Heart left ventricle (tissue), 16 donors: ENCODE measurements at places on chromosomes 12 and 14. TPM values are rescaled to one million over a fixed set of nuclear protein-coding genes. Genes with fewer than 3 reads are reported as not detected.

The LYZ gene
- 13.8 TPM for polyA plus RNA-seq

The TCL1B gene
- polyA plus RNA-seq, result not detected

The MYBPC1 gene
- 0.04 TPM for polyA plus RNA-seq

The UNC79 gene
- 0.04 TPM for polyA plus RNA-seq

The NCOR2 gene
- 67.0 TPM for polyA plus RNA-seq

The ITGB7 gene
- 0.75 TPM for polyA plus RNA-seq

The CPNE6 gene
- polyA plus RNA-seq, result not detected

The SDSL gene
- polyA plus RNA-seq, result 3.3 TPM

The TXNDC16 gene
- polyA plus RNA-seq, result 2.3 TPM

The STAT6 gene
- polyA plus RNA-seq, result 41.0 TPM

The ZDHHC22 gene
- polyA plus RNA-seq, result not detected

The HOXC12 gene
- not detected for polyA plus RNA-seq

The TUBA1C gene
- polyA plus RNA-seq, result 45.3 TPM

The AQP6 gene
- polyA plus RNA-seq, result 0.04 TPM

The PLA2G1B gene
- not detected for polyA plus RNA-seq

The FGD4 gene
- polyA plus RNA-seq, result 4.5 TPM

The GALNT8 gene
- polyA plus RNA-seq, result 0.88 TPM

The LEMD3 gene
- polyA plus RNA-seq, result 4.9 TPM

The NTS gene
- polyA plus RNA-seq, result not detected

The PDZRN4 gene
- polyA plus RNA-seq, result not detected

The RNASE2 gene
- 2.1 TPM for polyA plus RNA-seq

The KHNYN gene
- polyA plus RNA-seq, result 15.6 TPM

The PLEK2 gene
- polyA plus RNA-seq, result 0.76 TPM

The TAS2R46 gene
- not detected for polyA plus RNA-seq
